ENCODE measurements at places on chromosomes 6 and 20.

DNA sequence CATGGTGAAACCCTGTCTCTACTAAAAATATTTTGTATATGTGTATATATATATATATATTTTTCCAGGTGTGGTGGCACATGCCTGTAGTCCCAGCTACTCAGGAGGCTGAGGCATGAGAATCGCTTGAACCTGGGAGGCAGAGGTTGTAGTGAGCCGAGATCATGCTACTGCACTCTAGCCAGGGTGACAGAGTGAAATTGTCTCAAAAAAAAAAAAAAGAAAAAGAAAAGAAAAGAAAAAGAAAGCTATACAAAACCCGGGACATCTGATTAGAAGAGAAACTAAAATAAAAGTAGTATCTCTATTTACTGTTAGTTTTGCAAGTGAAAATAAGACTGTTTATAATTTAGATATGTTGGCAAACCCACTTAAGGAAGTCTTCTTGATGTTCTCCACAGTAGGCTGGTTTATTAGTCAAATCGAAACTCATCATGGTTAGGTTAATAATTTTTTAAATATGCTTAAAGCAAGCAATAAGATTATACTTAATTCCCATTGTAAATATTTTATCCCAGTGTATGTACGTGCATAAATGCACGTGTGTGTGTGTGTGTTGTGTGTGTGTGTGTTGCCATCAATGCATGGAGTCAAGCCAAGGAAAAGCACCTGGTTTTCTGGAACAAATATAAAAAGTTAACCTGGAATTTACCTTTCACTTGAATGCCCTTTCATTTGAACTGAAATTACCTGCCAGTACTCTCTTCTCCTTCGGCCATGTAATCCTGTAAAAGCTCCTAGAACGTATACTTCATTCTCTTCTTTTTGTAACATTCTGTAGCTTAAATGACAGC, 7.1 kb downstream of the VNN2 start:
- DNase-seq: no peak

DNA sequence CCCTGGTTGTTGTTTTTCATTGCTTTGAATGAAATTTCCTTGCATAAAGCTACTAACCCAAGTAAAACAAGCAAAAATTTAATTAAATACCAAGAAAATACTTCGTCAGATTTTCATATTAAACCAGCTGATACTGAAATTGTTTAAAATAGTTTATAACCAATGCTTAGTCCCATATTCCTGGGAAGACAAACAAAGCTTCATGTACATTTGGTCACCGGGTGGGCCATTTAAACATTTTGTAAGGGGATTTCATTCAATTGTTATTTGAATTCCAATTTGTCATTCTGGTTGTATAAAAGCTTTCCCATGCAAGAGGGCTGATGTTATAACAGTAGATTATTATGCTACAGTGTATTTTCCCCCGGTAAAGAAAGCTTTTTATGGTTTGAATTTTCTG, 578 bp upstream of the RBBP9 start:
- no peak for DNase-seq

DNA sequence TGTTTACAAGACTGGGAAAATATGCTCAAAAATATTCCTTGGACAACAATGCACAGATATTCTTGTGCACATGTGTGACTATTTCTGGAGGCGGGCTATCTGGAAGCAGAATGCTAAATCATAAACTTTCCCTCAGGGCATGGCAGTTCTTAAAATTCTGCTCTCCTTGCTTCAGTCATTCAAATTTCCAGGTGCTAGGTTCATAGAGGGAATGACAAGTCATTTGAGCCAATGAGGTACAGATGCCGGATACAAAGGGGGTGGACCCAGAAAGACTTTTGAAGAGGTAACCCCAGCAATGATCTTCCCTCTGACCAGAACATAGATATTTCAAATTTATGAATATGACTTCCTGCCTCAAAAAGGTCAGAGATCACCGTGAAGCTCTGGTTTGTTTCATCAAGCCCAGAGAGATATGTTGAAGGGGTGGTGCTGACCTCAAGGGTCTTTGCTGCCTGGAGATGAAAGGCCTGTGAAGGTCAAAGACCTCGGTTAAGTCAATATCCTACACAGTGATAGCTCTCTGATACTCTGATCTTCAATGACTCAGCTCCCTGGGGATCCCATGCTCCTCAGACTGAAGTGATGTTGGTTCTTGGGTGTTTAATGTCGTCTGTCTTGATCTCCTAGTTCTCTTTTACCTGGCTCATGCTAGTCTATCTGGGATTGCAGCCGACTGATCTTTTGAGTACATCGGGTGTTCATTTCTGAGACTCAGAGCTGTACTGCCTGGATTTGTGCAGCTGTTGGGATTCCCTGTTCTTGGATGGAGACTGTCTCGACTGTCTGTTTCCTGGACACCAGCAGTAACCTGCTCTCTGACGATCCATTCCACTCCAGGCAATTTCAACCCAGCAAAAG, 47.5 kb upstream of the TSHZ2 start:
- no peak for DNase-seq

DNA sequence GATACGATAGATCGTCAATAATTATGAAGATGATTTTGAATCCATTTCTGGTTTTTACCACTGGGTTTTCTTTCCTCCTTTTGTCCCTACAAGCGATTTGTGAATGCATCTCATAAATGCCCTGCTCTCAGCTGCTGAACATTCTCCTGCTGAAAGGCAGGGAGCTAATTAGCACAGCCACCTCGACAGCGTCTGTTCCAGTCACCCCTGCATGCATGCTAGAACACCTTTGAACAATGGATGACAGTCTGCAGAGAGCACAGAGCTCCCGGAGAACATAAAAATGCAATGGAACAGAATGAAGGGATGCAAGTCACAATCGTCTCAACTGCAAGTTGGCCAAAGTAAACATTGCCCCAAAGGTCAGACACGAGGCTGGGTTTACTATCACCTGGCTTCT, 105.8 kb downstream of the SLC35B3 start:
- DNase-seq: no peak

DNA sequence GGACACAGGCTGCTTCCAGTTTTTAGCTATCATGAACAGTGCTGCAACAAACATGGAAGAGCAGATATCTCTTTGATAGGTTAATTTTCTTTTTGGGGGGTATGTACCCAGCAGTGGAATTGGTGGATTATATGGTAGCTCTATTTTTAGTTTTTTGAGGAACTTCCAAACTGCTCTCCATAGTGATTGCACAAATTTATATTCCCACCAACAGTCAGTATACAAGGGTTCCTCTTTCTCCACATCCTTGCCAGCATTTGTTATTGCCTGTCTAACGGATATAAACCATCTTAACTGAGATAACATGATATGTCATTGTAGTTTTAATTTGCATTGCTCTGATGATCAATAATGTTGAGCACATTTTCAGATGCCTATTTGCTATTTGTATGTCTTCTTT, 237.6 kb downstream of the MMUT start:
- no peak for DNase-seq

DNA sequence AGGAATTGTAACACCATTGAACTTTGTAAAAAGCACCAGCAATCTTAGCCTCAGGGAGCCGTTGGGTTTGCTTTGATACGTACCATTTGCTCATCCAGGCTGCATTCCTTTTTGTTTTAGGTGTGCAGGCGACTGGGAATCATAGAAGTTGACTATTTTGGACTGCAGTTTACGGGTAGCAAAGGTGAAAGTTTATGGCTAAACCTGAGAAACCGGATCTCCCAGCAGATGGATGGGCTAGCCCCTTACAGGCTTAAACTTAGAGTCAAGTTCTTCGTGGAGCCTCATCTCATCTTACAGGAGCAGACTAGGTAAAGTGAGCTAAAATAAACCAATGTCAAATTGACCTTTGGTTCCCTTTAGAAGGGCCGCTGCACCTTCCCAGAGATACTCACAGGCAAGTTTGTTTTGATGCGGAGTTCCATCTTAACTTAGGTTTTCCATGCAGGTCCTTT, 1.6 kb downstream of the MYLIP start:
- DNase-seq: no peak

DNA sequence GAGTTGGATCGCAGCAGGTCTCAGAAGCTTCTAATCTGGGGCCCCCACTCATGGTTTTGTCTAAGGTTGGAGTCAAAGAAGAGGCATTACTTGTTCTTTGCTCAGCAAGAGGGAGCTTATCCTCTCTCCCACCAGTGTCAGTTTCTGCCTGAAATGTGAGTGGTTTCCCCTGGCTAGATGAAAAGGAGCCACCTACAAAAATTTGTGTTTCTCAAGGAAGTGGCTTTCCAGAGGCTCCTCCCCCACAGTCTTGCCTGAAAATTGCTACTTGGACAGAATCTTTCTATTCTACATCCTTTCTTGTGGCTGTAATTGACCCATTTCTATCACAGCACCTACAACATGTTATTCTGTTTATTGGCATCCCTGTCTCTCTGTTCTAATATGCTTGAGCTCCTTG, 37.9 kb downstream of the SCML4 start:
- DNase-seq: no peak

GRCh38 chr20:35238735-35239134, 12.2 kb downstream of the MMP24 start:
- DNase-seq: no peak

GRCh38 chr6:7802662-7803061, 76.8 kb downstream of the BMP6 start:
- no peak for DNase-seq

GRCh38 chr6:101762851-101763250, 369.3 kb downstream of the GRIK2 start:
- DNase-seq: no peak

- no peak for DNase-seq
Measured at GRCh38 chr6:15232836-15233510, 12.9 kb upstream of the JARID2 start.

- no peak for DNase-seq
Measured at GRCh38 chr6:132132422-132132821, 181.2 kb upstream of the CCN2 start.
